Thoracic aorta (tissue), 2 donors: ENCODE measurements at places on chromosomes 4 and X.
A peak's percentile ranks its signal among the peaks of the same experiment; 100 is the strongest.

GRCh38 chrX:129553619-129554288 is 13.7 kb downstream of the OCRL start:
- H3K27ac ChIP-seq: no peak overlapping the region

DNA sequence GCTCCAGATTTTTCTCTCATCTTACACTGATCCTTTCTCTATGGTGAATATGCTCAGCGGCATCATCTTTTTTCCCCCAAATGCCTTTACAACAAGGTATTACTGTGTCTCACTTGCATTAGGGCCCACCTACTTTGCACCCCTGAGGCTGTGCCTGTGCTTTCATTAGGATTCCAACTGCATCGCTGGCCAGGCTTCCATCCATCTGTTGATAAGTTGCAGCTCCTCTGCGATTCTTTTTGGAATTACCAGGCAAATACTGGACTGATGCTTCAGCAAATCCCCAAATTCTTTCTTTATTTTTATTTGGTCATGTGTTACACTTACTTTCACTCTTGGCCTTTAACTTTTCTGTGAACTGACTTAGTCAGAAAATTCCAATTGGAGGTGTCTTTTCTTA is 77.3 kb downstream of the AFF2 start:
- no peak overlapping the region for H3K27ac ChIP-seq
- H3K36me3 ChIP-seq: no peaks in the 10 kb centered on the region
- no peaks in the 10 kb centered on the region for H3K4me1 ChIP-seq
- no peaks in the 10 kb centered on the region for H3K27me3 ChIP-seq
- no peak overlapping the region for H3K4me3 ChIP-seq

DNA sequence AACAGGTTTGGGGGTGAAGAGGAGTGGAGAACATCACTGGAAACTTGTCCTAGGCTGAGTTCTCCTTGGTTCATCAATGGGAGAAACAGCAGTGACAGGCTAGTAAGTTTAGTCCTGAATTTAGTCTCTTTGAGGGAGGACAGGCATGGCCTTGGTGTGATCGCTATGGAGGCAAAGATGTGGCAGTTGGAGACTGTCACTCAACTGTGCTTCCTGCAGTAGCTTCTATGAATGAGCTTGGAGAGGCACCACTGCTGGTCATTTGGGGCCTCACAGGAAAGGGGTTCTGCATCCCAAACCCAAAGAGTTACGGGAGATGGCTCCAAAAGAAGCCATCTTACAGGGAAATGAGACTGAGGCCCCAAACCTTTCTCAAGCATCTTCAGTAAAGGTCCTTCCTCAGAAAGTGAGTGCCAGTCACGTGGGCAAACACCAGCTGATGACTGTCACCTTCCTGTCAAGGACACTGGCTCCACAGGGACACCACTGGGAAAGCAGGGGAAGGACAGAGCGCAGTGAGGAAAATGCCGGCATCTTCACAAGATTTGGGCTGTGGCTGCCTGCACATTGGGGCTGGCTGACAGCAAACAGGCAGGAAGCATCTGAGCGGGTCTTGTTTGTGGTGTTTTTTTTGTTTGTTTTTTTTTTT is 7.2 kb downstream of the MRFAP1 start:
- no peak overlapping the region for H3K4me3 ChIP-seq
- peaks cover 4% of the 10 kb centered on the region for H3K36me3 ChIP-seq
- H3K4me1 ChIP-seq: peaks cover 14% of the 10 kb centered on the region

- H3K27ac ChIP-seq: no peak overlapping the region
- no peak for DNase-seq
- H3K4me1 ChIP-seq: peaks cover 17% of the 10 kb centered on the region
- no peaks in the 10 kb centered on the region for H3K36me3 ChIP-seq
Measured at GRCh38 chrX:45749375-45749774, 548.7 kb upstream of the DIPK2B start.

- H3K4me3 ChIP-seq: no peak overlapping the region
- H3K4me1 ChIP-seq: no peaks in the 10 kb centered on the region
- H3K27me3 ChIP-seq: no peaks in the 10 kb centered on the region
- H3K36me3 ChIP-seq: peaks cover 19% of the 10 kb centered on the region
- no peak for DNase-seq
Measured at GRCh38 chr4:81436096-81436495, 35.6 kb downstream of the RASGEF1B start.

DNA sequence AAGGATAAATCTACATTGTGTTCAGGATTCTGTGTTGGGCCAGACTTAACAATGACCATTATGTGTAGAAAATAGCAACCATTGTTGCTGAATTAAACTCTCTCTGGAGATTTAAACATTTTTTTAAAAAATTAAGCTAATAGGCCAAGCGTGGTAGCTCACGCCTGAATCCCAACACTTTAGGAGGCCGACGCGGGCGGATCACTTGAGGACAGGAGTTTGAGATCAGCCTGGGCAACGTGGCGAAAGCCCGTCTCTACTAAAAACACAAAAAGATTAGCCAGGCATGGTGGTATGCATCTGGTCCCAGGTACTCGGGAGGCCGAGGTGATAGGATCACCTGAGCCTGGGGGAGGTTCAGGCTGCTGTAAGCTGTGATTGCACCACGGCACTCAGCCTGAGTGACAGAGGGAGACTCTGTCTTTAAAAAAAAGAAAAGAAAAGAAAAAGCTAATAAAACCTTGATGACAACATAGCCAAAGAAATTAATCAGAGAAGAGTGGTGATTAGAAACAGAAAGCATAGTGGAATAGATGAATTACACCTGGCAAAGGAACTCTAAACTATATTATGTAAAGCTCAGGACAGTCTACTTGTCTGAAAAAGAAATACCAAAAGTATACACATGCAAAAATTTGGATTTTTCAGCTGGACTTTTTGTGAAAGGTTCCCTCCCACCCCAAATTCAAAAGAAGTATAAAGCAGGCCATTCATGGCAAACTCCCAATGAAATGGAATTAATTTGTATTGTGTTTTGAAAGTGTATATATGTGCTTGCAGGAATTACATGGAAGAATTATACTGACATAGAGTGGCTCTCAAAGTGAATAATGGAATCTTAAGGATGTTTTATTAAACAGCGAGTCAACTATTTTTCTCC is 21.9 kb downstream of the PLS3 start:
- H3K27ac ChIP-seq: peak overlapping the region; percentile 79
- peak overlapping the region; percentile 50 for H3K4me3 ChIP-seq
- no peak for DNase-seq
- H3K36me3 ChIP-seq: no peaks in the 10 kb centered on the region
- H3K27me3 ChIP-seq: no peaks in the 10 kb centered on the region
- H3K4me1 ChIP-seq: peaks cover 45% of the 10 kb centered on the region

- H3K36me3 ChIP-seq: no peaks in the 10 kb centered on the region
- H3K4me3 ChIP-seq: no peak overlapping the region
- no peaks in the 10 kb centered on the region for H3K27me3 ChIP-seq
- H3K27ac ChIP-seq: no peak overlapping the region
Measured at GRCh38 chr4:604131-604530, 21.2 kb upstream of the PDE6B start.

DNA sequence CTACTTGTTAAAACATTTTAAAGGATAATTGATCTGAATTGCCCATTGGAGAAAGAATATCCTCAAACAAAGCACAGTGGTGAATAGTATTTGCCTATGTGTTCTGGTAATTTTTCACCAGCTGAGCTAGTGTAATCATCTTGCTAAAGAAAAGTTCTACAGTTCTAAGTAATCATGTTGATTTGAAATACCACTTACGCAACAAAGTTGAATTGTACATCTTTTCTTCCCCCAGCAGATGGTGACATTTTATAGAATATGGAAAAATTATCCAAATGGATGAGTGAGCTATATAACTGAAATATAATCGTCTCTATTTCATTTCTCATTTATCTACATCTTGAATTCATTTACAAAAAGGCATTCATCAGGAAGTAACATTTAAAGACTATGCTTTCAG is 9.7 kb upstream of the ZNF674 start:
- no peak overlapping the region for H3K27ac ChIP-seq
- H3K4me3 ChIP-seq: no peak overlapping the region
- no peaks in the 10 kb centered on the region for H3K27me3 ChIP-seq
- H3K4me1 ChIP-seq: no peaks in the 10 kb centered on the region
- DNase-seq: no peak

- no peaks in the 10 kb centered on the region for H3K27me3 ChIP-seq
- DNase-seq: no peak
- no peaks in the 10 kb centered on the region for H3K4me1 ChIP-seq
- H3K27ac ChIP-seq: no peak overlapping the region
- H3K4me3 ChIP-seq: no peak overlapping the region
- H3K36me3 ChIP-seq: no peaks in the 10 kb centered on the region
Measured at GRCh38 chr4:159019356-159019755, 83.5 kb upstream of the RAPGEF2 start.

GRCh38 chrX:118049713-118050112 is 66.9 kb downstream of the KLHL13 start:
- H3K4me1 ChIP-seq: no peaks in the 10 kb centered on the region
- H3K36me3 ChIP-seq: no peaks in the 10 kb centered on the region
- no peak overlapping the region for H3K27ac ChIP-seq
- H3K4me3 ChIP-seq: no peak overlapping the region
- H3K27me3 ChIP-seq: no peaks in the 10 kb centered on the region
- DNase-seq: no peak

GRCh38 chrX:74230094-74230493 is 73.9 kb upstream of the ZCCHC13 start:
- no peaks in the 10 kb centered on the region for H3K27me3 ChIP-seq
- no peak overlapping the region for H3K4me3 ChIP-seq
- no peaks in the 10 kb centered on the region for H3K36me3 ChIP-seq
- H3K27ac ChIP-seq: no peak overlapping the region

DNA sequence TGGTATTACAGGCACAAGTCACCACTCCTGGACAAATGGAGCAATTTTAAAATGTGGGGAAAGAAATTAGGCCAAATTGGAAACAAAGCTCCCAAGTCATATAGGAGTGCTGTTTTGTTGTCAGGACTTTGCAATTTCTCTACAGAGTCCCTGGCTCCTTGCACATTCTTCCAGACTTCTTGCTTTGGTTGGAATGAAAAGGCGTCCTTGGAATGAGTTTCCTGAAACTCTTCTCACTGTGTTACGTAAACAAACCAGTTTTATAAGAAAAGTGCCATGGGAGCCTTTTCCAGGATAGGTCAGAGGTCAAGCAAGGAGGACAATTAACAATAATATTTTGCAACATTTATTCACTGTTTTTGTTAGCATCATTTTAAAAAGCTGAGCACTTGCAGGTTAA is 32.4 kb upstream of the KIT start:
- peak overlapping the region; percentile 38 for H3K27ac ChIP-seq
- H3K4me3 ChIP-seq: no peak overlapping the region
- H3K4me1 ChIP-seq: peaks cover 6% of the 10 kb centered on the region
- no peak for DNase-seq

GRCh38 chrX:17440258-17440657 is 65.3 kb downstream of the NHS start:
- H3K36me3 ChIP-seq: no peaks in the 10 kb centered on the region
- no peaks in the 10 kb centered on the region for H3K4me1 ChIP-seq
- H3K27ac ChIP-seq: no peak overlapping the region
- no peak overlapping the region for H3K4me3 ChIP-seq
- H3K27me3 ChIP-seq: no peaks in the 10 kb centered on the region

GRCh38 chr4:172521248-172521647 is 647.4 kb upstream of the GALNT7 start:
- H3K27me3 ChIP-seq: no peaks in the 10 kb centered on the region
- no peak overlapping the region for H3K27ac ChIP-seq
- H3K4me1 ChIP-seq: no peaks in the 10 kb centered on the region
- DNase-seq: no peak
- H3K36me3 ChIP-seq: no peaks in the 10 kb centered on the region
- no peak overlapping the region for H3K4me3 ChIP-seq

GRCh38 chrX:153494541-153495361 is at the start of gene BGN:
Gene BGN, plus strand, starts transcription at chrX:153494980. Its CDS starts 9,652 bp downstream, at chrX:153504632.
- peak; percentile 39 for DNase-seq
- H3K27ac ChIP-seq: peak within 1 kb of the TSS; percentile 89
- H3K36me3 ChIP-seq: no peaks in the 10 kb centered on the region
- peak within 1 kb of the TSS; percentile 82 for H3K4me3 ChIP-seq
- no peaks in the 10 kb centered on the region for H3K27me3 ChIP-seq
- H3K4me1 ChIP-seq: peaks cover 7% of the 10 kb centered on the region

DNA sequence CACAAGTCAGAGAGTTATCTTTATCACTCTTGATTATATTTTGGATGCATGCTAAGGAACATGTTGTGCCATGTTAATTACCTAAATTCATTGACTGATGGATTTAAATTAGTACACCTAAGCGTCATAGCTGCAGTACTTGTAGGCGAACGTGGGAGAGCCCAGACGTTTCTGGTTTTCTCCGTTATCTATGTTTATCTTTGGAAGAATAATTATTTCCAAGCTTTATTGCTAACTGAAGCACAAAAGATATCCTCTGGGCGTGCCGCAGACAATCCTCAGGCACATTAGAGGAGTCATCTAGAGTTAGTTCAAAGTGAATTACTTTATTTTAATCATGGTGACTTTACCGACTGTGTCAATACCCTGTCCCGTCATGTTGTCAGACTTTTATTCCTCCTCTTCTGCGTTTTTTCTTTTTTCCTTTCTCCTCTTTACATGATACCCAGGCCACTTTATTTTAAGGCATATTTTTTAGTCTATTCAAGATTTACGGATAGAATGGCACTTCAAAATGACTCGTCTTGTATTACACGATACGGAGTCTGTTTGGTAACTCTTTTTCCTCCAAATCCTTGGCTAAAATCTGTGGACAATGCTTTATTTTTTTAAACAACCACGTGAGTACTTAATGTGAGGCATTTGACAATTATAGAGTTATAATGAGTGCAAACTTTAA is 632.0 kb upstream of the TENM3 start:
- H3K4me1 ChIP-seq: no peaks in the 10 kb centered on the region
- H3K27me3 ChIP-seq: no peaks in the 10 kb centered on the region
- no peak for DNase-seq
- no peaks in the 10 kb centered on the region for H3K36me3 ChIP-seq
- no peak overlapping the region for H3K4me3 ChIP-seq

- H3K4me1 ChIP-seq: peaks cover 36% of the 10 kb centered on the region
- H3K4me3 ChIP-seq: no peak overlapping the region
- H3K36me3 ChIP-seq: peaks cover 13% of the 10 kb centered on the region
- H3K27me3 ChIP-seq: no peaks in the 10 kb centered on the region
- no peak for DNase-seq
Measured at GRCh38 chrX:1393871-1394615, 2.1 kb upstream of the SLC25A6 start.

- no peak overlapping the region for H3K27ac ChIP-seq
- no peaks in the 10 kb centered on the region for H3K27me3 ChIP-seq
- DNase-seq: no peak
Measured at GRCh38 chr4:8765084-8765483, 106.6 kb downstream of the HMX1 start.

DNA sequence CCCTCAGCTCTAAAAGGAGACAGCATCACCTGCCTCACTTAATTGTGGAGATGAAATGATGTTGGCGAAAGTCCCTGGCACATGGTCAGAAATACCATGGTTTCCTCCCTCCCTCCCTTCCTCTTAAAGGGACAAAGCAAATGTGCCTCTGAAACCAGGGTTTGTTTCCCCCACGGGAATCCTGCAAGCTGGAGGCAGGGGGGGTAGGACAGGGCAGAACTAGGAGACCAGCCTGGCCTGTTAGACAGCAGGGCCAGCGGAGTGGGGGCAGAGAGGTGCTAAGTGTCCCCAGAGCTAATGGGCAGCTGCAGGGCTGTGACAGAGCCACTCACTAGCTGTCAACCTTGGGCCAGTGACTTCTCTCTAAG is 5.7 kb downstream of the RTL5 start:
- H3K4me3 ChIP-seq: no peak overlapping the region
- no peaks in the 10 kb centered on the region for H3K36me3 ChIP-seq
- no peak for DNase-seq
- H3K27ac ChIP-seq: peak overlapping the region; percentile 63
- peaks cover 26% of the 10 kb centered on the region for H3K4me1 ChIP-seq
- H3K27me3 ChIP-seq: no peaks in the 10 kb centered on the region
